NCI-H1092 (cell line): ENCODE measurements at places on chromosomes 7 and 10.

GRCh38 chr10:69389827-69390490 is 26.8 kb downstream of the TACR2 start:
- no peak for DNase-seq

DNA sequence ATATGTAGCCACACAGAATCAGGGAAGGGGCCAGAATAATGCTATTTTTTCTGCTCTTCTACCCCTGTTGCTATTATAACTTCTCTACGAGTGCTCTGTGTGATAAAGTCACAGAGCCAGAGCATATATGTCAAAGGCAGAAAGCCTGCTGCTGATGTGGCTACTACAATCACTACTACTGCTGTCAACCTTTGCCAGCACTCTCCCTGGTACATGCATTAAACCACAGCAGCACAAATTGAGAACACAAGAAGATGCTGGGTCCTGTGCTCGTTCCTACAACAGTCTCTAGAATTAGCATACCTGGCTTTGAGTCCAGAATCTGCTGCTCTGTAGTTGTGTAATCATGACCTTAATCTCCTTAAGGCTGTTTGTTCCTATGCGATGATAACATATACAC is 108.6 kb downstream of the SEMA3A start:
- DNase-seq: no peak

DNA sequence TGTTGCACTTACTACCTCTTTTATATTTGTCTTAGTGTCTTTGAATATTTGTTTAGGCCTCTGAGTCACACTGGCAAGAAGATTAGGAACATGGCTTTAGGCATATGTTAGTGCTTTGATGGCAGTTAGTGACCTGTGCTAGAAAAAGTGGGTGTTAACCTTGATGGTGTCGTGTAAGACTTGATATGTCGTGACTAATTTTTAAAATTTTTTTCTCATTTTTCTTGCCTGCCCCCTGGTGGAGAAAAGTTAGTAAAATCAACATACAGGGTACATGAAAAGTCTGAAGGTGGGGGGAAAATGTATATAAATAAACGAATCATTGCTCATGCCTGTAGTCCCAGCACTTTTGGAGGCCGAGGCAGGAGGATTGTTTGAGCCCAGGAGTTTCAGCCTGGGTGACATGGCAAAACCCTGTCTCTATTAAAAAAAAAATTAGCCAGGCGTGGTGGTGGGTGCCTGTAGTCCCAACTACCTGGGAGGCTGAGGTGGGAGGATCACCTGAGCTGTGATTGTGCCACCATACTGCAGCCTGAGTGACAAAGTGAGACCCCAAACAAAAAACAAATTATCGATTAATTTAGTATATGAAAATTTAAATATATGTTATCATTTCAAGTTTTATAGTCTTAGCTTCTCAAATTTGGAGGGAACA is 44.6 kb downstream of the TAX1BP1 start:
- DNase-seq: no peak

GRCh38 chr7:137619181-137619580 is 227.6 kb downstream of the DGKI start:
- DNase-seq: no peak

- DNase-seq: no peak
Observed at GRCh38 chr10:99733366-99733765, 1.3 kb downstream of the CUTC start.

DNA sequence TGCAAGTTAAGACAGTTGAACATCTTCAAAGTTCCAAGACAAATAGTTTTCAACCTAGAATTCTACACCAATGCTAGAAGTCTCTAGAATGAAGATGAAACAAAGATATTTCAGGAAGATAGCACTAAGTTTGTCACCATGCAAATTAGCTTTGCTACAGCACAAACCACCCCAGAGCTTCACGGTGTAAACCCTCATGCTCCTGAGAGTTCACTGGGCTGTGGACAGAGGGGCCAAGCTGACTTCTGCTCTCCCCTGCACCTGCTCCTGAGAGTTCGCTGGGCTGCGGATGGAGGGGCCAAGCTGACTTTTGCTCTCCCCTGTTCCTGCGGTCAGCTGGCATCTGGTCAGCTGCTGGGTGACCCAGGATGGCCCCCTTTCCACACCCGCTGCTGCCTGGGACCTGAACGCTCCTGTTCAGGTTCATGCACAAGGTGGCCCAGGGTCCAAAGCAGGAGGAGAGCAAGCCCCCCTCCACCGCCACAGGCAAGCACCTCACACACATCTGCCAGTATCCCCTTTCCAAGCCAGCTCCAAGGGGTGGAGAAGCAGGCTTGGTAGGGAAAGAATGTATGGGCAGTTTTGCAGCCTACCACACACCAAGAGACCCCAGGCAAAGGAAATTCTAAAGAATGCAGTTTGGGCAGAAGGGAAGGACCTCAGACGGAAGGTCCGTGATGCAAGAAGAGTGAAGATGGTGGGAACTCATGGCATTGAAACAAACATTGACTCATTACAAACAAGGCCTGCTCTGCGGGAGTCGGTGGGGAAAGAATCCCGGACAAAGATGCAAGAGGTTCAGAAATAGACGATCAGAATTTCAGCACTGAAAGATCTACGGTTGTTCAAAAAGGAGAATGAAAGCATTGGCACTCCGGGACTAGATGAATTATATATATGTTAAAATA is 137.8 kb upstream of the PPP2R2D start:
- DNase-seq: no peak

DNA sequence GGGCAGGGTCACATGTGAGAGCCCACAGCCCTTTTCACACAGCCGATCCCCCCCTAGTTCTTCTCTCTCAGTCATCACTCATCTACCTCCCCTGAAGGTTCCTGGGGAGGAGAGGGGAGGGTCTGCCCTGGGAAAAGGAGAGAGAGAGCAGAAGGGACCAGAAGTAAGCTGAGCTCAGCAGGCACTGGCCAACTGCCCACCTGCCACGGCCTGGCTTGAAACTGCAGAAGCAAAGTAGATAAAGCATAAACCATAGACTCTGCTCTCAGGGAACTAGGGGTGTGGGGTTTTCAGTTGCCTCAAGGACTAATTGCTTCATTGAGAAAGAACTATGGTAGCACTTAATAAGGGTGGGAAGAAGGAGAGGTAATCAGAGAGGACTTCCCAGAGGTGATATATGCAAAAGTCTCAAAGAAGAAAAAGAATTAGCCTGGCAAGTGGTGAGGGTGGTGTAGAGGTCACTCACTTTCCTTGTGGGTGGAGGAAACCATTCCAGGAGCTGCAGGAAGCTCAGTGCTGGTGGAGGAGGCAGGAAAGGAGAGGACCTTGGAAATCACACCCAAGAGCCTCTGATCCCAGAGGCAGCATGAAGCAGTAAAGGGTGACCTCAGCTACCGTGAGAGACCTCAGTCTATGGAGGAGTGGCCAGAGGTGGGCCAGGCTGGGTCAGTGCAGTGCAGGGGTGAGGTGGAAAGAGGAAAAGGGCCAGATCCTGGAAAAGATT is 17.2 kb downstream of the PILRA start:
- DNase-seq: no peak

DNA sequence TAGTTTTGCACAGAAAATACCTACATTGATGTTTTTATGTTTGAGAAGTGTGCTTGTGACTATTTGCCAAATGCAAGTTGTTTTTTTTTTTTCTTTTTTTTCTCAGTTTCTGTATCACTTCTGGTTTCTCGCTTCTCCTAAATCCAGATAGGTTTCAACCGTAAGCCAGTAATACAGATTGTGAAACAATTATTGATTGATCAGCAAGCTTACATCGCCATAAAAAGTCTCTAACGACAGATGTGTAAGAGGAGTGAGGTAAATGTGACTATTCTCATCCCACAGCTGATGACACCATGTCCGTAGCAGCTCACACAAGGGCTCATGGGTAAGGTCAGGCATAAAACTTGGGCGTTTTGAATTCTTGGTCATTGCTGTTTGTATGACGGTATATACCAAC is 202.8 kb upstream of the AKR1E2 start:
- no peak for DNase-seq

DNA sequence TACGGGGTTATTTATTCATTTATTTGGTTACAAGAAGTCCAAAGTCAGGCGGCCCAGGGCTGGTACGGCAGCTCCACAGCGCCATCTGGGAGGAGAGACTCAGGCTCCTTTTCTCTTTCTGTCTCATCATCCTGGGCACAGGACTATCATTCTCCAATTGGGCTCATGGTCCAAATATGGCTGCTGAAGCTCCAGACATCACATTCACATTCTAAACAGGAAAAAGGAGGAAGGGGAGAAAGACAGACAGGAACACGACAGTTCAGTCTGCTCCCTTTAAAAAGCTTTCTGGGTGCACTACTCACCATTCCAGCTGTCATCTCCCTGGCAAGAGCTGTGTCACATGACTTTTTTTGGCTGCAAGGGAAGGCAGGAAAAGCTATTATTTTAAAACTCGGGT is 74.4 kb upstream of the PDZD8 start:
- DNase-seq: no peak

- no peak for DNase-seq
Observed at GRCh38 chr7:14858866-14859265, 43.7 kb downstream of the DGKB start.

GRCh38 chr10:34638406-34639054 is 176.6 kb downstream of the PARD3 start:
- peak; percentile 34 for DNase-seq

GRCh38 chr10:34255035-34255434 is 560.1 kb downstream of the PARD3 start:
- DNase-seq: no peak

GRCh38 chr7:141754939-141755338 is 9.0 kb upstream of the TAS2R3 start:
- peak; percentile 17 for DNase-seq

- no peak for DNase-seq
Observed at GRCh38 chr10:51170518-51171245, 96.4 kb downstream of the PRKG1 start.

- DNase-seq: peak; percentile 2
Observed at GRCh38 chr10:73601486-73601921, 10.4 kb upstream of the USP54 start.

- peak; percentile 12 for DNase-seq
Observed at GRCh38 chr7:29988424-29989256, 961 bp downstream of the SCRN1 start.

- no peak for DNase-seq
Observed at GRCh38 chr7:22052674-22053365, 107.1 kb upstream of the CDCA7L start.

- DNase-seq: no peak
Observed at GRCh38 chr10:15084502-15084922, 4.1 kb downstream of the ACBD7 start.

DNA sequence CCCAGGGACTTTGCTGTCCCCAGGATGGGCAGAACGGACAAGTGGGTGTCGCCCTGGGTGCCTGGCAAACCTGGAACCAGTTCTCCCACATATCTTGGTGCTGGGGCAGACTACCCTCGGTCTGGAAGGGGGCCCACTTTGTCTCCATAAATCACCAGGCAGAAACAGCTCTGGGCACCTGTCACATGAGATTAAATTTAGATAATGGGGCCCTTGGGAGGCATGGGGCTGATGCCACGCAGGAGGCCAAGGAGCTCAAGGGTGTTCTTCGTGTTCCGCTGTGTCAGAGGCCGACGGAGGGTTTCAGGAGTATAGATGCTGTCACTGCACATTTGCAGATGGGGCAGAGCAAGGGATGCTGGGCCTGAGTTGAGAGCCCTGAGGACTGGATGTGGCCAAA is 72.7 kb downstream of the TMEM130 start:
- DNase-seq: no peak

GRCh38 chr10:127987467-127988380 is 80.8 kb downstream of the PTPRE start:
- no peak for DNase-seq

GRCh38 chr10:52187521-52188258 is 126.4 kb upstream of the DKK1 start:
- DNase-seq: no peak

- DNase-seq: no peak
Observed at GRCh38 chr7:240146-240676, 47.8 kb downstream of the FAM20C start.

DNA sequence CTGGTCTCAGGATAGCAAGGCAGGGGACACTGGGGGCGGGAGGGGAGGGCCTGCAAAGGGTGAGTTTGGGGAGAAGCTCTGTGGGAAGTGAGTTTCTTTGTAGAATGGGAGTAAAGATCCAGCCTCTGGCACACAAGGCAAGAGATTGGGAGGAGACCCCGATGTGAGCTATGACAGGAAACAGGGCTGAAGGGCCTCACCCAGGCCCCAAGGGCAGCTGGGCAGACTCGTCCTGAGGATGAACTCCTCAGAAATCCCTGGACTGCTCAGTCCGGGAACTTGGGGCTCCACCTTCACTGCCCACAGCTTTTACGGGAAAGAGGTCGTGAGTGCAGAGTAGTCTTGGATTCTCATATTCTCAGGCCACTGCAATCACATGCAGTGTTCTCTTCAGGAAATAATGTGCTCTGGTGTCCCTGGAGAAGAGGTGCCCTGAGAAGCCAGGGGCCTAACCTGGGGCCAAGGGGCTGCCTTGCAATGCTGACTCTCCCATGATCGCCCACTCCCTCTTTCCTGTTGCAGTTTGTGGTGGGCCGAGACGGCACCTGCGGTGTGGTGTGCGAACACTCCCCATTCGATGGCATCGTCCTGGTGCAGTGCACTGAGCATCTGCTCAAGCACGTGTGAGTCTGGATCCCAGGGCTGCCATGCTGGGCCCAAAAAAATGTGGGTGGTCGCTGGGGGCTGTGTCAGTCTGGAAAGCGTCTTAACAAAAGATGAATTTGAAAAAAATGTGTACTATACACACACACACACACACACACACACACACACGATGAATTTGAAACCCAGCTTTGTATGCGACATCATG is 31.3 kb upstream of the C10orf53 start:
- no peak for DNase-seq

DNA sequence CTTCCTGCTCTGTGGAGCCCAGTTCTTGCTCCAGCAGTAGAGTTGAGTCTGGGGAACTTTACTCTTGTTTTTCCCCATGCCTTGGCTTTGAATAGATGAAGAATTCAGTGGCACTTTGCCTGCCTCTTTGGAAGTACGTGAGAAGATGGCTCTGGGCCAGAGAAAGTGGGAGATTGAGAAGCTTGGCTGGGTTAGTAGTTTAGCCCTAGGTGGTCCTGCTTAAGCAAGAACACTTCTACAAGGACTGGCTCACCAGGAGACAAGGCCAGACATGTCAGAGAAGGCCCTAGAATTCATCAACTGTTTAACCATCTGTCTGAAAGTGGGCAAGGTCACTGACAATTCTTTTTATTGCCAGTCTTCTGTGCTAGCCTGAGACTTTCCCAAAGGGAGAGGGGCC is 410.3 kb downstream of the TYW1 start:
- DNase-seq: no peak

- no peak for DNase-seq
Observed at GRCh38 chr10:97025613-97026242, 160.0 kb downstream of the SLIT1 start.

DNA sequence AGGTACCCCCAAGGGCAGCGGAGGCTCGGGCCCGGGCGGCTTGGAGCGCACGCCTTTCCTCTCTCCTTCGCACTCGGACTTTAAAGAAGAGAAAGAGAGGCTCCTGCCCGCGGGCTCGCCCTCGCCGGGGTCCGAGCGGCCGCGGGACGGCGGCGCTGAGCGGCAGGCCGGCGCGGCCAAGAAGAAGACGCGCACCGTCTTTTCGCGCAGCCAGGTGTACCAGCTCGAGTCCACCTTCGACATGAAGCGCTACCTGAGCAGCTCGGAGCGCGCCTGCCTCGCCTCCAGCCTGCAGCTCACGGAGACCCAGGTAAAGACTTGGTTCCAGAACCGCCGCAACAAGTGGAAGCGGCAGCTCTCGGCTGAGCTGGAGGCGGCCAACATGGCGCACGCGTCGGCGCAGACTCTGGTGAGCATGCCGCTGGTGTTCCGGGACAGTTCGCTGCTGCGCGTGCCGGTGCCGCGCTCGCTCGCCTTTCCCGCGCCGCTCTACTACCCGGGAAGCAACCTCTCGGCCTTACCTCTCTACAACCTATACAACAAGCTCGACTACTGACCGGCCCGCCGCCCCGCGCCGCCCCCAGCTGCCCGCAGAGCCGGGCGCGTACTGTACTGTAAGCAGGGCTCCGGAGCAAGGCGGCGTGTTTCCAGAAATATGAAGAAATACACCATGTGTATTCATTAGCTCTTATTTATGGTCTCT is 1.8 kb downstream of the HMX2 start:
- DNase-seq: no peak
